Non-pigmented ciliary epithelial cell (primary cell): ENCODE measurements at places on chromosomes 6 and 20.
A peak's percentile ranks its signal among the peaks of the same experiment; 100 is the strongest.

DNA sequence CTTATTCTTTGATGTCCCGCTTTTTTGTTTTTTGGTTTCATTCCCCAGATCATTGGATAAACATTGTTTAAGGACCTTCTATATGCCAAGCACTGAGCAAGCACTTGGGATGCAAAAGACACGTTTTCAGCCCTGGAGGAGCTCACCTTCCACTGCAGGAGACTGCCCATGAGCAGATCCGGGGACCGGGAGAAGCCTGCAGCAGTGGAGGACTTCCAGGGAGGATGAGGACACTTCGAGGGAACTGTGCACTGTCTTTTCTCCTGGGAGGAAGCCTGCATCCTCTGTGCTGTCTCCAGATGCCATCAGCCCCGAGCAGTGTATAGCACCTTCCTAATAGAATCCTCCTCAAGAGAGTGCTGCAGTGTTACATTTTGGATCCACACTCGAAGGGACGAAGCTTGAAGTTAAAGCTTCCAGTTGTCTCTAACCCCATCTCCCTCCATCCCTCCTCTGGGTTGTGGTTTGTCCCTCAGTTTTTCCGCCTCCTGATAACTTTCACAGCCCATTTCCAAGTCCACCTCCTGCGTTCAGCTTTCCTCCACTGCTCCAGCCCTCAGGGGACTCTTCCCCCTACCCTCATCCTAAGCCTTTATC, 5.8 kb upstream of the KCNG1 start:
- DNase-seq, result no peak

GRCh38 chr6:13581700-13582229, 7.4 kb downstream of the SIRT5 start:
- DNase-seq, result no peak

- no peak for DNase-seq
These were observed 10.0 kb upstream of the PACSIN1 start for GRCh38 chr6:34455831-34456230.

- DNase-seq, result no peak
These were observed 2.1 kb downstream of the COL12A1 start for GRCh38 chr6:75203721-75204120.

GRCh38 chr20:12925210-12925755, 83.5 kb upstream of the SPTLC3 start:
- peak; percentile 62 for DNase-seq

- DNase-seq, result no peak
These were observed 128.0 kb downstream of the PHACTR1 start for GRCh38 chr6:12844284-12845223.
